Fibroblast of upper back skin (primary cell): ENCODE measurements at places on chromosomes 12 and 14.

- DNase-seq: no peak
These were observed 36.8 kb downstream of the SH2B3 start for GRCh38 chr12:111442301-111443045.

DNA sequence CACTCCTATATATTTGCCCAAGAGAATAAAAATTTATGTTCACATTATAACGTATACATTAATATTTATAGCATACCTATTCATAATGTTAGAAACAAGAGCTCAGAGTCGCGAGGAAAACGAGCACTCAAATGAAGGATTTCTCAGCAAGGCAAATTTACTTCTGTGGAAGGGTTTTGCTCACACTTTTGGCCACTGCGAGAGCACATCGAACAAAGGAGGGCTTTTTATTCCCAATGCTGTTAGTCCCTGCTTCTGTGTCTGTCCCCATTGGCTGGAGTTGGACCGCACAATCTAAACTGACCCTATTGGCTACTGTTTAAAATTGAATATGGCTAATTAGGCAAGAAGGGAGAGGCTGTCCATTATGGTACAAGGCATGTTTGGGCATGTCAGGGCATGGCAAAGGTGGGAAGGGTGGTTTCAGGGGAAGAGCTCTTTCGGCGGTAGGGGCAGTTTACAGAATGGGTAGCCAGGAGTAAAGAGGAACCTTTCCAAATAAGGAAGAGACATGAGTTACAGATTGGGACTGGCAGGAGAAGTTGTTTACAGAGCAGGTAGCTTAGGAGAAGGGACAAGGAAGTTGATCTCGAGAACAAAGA lies 702.9 kb downstream of the TRHDE start:
- no peak for DNase-seq

DNA sequence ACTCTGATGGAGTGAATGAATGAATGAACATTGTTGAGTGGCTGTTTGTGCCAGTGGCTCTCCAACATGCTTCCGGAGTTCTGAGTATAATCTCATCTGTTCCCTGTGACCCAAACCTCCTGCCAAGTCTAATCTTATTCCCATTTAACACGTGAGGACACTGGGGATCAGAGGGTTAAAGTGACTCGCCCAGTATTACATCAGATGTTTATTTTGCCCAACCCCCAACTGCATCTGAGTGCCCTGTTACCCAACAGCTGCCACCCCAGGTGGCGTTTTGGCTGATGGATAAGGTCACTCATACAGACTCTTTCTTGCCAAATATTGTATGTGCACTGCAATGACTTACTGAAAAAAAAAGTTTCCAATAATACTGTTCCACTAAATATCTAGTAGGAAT lies 210.9 kb downstream of the EXOC5 start:
- DNase-seq: no peak

- DNase-seq: no peak
These were observed 100.5 kb downstream of the AEBP2 start for GRCh38 chr12:19539836-19540235.

DNA sequence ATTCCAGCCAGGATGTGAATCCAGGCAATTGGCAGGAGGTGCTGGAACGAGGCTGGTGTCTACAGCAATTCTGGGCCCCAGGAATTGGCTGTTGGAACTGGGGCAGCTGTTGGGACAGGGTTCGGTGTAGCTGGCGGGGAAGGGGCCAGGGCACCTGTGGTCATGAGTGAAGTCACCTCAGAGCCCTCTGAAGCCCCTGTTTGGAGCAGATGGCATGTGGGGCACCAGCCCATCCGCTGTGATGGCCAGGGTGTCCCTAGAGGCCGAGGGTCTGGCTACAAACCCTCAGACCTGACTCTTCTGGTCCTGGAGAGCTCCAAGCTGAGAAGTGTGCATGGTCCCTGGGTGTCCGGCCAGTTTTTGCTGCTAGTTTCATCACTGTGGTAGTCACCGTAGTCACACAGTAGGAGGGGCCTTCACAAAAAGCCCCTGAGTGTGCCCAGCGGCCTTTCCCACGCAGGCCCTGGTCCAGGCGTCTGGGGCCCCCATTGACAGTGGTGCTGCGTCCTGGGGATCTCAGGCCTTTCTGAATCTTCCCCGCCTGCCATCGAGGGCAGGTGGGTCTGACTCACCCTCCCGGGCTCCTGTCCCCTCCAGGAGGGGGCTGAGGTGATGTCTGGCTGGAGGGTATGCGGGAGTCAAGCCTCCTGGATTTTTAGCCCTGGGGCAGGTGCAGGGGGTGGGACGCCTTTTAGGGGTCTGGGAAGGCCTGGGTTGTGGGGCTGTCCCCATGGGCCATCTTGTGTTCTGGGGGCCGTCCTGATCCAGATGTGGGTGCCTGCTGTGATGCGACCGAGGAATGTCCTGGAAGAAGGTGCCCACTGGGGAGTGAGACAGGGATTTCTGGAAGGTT lies 368.0 kb downstream of the TMEM121 start:
- DNase-seq: no peak

GRCh38 chr12:131049549-131050339 lies 96.0 kb downstream of the ADGRD1 start:
- DNase-seq: no peak

GRCh38 chr14:92990456-92991430 lies 67.8 kb downstream of the CHGA start:
- DNase-seq: no peak

GRCh38 chr12:131250028-131250950 lies 296.6 kb downstream of the ADGRD1 start:
- no peak for DNase-seq

DNA sequence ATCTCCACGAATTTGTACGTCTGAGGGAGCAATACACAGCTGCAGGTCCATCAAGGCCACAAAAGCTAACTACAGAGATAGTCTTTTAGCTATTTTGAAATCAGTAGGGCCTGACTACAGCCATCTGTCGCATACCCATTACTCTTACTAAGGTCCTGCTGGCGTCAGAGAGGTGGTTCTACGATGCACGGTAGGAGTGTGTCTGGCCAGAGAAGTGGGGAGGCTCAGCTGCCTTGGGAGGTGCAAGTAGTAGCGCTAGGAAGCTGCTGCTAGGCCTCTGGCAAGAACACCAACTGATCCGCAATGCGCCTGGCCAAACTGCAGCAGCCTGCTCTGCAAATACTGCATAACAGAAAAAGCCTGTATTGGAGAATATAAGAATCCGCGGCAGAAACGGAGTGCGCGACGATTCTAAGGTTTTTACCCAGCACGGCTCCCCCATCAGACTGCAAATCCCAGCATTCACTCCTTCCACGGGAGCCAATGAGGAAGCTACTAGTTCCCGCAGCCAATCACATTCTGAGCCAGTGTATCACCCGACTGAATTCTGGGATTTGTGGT lies 743 bp upstream of the CAND1 start:
- peak; percentile 99 for DNase-seq

DNA sequence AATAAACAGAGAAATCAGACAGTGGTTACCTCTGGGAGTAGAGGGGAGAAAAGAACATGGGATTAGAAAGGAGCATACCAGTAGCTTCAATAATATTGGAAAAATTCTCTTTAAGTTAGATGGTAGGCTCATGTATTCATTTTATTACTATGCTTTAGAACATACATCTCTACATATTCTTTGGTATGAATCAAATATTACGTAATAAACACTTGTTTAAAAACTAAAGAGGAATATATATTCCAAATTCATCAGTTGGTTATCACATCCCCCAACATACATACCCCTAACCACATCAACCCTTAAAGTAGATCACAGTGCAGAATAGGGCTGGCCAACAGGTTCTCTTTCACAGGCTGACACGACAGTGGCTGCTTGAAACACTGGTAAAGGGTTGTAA lies 5.6 kb downstream of the RPAP3 start:
- no peak for DNase-seq

DNA sequence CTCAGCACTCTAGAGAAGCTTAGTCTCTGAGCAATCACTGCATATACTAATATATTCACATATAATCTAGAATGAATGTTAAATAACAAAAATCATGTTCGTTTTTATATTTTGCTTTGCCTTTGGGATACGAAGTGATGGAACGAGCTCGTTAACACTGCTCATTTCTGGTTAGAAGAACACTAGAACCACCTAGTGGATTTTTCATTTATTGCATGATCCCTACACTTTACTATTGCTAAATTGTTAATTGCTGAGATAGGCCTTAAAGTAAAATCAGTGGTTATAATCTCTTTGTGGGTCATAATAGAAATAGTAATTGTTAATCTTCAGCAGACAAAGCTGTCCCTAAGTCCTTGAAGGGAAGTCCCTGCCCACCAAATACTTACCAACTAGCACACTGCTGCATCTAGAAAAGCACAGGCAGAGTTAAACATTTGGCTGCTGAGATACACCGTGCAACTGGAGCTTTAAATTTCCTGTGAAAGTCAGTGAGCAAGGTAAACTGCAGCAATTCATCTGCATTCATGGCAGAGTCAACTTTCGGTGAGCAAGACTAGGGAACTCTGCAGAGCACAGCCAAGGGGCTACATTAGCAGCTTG lies 353.7 kb downstream of the APAF1 start:
- peak; percentile 43 for DNase-seq

GRCh38 chr14:68140076-68140741 lies 320.6 kb downstream of the RAD51B start:
- DNase-seq: peak; percentile 98

- DNase-seq: no peak
These were observed 1687.4 kb upstream of the FLRT2 start for GRCh38 chr14:83842547-83842946.

DNA sequence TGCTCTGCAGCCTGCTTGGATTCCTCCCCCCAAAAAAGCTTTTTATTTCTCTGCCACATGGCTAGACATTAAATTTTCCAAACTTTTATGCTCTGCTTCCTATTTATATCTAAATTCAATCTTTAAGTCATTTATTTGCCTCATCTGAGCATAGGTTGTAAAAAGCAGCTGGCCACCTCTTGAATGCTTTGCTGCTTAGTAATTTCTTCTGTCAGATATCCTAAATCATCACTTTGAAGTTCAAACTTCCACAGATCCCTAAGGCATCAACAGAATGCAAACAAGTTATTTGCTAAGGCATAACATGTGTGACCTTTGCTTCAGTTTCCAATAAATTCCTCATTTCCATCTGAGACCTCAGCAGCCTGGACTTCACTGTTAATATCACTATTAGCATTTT lies 209.6 kb downstream of the FSCB start:
- DNase-seq: peak; percentile 47

DNA sequence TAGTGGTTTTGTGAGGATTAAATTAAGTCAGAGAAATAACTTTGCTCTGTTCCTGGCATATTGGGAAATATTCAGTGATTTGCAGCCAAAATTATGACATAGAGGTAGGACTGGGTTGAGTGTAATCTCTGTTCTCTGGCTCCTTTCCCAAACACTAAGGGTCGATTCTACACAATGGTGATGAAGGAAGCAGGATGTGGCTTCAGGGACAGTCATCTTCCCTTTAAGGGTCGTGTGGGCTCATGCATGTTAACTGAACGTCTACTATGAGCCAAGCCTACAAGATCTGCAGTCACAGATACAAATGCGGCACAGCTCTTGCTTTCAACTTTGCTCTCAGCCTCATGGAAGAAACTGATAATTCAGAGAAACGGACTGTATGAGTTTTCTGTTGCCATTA lies 381.6 kb downstream of the VRK1 start:
- DNase-seq: peak; percentile 52

DNA sequence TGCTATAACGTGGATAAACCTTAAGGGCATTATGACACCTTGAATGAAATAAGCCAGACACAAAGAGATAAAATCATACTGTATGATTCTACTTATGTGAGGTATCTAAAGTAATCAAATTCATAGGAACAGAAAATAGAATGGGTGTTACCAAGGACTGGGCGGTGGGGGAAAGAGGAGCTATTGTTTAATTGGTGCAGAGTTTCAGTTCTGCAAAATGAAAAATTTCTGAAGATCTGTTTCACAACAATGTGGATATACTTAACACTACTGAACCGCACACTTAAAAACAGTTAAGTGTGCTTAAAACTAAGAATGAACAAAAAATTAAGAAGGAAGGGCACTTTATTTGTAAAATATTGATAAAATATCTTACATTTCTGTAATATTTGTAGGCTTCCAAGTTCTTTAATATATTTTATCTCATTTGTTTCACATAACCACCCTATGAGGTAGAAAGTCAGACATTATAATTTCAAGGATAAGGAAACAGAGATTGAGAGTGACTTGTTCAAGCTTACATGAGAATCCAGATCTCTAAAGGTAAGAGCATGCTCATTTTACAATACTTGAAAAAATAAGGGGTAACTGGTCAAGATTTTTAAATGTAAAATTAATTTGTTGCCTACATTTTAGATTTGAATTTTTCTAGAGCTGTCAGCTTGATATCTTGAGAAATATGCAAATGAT lies 14.9 kb downstream of the LTA4H start:
- DNase-seq: no peak

- DNase-seq: no peak
These were observed 10.6 kb downstream of the ACVRL1 start for GRCh38 chr12:51917746-51918453.

DNA sequence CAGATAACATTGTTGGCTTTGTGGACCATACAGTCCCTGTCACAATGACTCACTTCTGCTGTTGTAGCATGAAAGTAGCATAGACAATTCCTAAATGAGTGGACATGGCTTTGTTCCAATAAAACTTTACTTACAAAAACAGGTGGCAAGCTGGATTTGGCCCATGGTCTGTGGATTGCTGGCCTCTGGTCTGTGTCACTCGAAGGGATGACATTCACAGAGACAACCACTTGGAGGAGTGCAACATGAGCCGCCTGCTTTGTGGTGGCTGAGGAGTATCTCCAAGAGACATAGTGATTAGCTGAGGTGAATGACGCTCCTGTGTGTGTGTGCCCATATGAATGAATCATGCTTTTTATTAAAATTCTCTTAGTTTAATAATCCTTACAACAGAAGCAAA lies 81.3 kb upstream of the NRXN3 start:
- no peak for DNase-seq

DNA sequence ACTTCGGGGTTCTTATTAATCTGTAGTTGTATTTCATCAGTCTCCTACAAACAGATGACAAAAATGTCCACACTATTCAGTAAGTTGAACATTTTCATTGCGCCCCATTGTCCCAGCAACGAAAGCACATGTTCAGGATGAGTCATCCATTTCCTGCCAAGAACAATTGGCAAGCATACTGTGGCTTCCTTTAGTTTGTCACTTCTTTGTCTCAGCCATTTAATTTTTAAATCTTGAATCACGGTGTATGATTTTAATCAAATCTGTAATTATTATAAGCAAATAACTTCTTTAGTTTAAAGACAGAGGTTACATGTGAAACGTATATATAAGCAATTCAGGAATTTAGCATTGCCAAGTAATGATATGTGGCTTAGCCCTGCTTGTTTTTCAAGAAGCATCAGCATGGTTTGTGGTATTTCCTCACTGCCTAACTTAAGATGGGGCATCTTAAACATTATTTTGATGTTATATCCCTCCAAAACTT lies 211.3 kb upstream of the KRR1 start:
- DNase-seq: peak; percentile 91

GRCh38 chr12:20475542-20475941 lies 107.2 kb downstream of the PDE3A start:
- no peak for DNase-seq
